ENCODE measurements at places on chromosomes 2 and 18.

DNA sequence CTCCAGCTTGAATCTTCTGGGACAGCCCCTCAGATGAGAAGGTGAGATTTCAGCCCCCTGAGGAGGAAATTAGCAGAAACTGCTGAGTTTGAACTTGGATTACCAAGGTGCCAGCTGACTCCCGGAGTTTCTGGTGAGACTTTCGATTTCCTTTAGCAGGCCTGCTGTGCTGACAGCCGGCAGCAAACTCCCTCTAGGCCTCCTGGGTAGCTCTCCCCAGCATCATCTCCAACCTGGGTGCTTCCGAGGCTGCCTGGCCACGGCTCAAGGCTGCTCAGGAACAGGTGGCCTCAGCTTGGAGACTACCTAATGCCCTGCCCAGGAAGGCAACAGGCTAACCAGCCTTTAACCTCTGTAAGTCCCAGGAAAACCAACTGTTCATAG is 16.5 kb downstream of the SDC1 start:
- no peak for DNase-seq

DNA sequence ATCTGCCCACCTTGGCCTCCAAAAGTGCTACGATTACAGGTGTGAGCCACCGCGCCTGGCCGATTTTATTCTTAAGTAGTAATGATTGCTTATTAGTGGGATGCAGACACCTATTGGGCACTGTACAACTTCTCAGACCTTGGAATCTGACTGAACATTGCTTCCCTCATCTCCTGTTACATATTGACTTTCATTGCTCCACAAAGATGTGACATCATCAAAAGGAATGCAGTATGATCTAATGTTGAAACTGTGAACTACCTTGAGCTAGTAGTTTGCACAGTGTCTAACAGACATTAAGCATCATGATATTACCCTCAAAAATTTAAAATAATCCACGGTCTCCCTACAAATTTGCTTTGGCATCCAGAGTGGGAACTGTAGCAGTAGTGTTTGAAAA is 109.8 kb upstream of the SIX2 start:
- DNase-seq, result no peak

DNA sequence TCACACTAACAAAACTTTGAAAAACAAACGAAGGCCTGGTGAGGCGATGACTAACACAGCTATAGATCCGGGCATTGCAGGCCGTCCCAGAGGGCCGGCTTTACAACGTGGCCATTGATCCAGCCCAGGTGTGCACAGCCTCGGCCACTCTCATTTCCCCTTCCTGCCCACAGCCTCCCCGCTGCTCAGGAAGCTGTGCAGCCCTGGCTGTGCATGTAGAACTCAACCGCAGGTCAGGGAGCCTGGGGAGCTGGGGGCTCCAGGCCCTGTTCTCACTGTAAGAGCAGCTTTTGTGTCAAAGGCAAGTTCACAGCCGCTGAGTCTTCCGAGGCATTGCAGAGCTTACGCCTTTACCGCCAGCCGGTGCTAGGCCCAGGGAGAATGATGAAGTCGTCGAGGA is 87.2 kb downstream of the LONRF2 start:
- no peak for DNase-seq

DNA sequence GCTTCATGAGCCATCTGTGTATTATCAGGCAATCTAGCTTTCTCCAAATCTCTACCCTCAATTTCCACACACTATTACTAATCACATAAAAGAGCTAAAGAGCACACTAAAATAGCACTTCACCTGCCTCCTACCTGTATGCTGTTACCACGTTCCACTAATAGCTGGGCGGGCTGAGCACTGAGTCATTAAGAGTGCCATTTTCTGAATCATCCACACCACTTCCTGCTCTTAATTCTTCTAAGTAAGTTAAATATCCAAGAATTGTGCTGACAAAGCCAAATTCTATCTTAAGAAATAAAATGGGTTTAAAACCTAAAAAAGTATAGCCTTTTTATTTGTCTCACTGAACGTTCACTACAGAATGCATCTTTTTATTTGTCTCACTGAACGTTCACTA is 35.7 kb downstream of the NOL10 start:
- no peak for DNase-seq

- DNase-seq, result no peak
These were observed at the start of gene PTH2R for GRCh38 chr2:208406474-208407451. TSS of gene PTH2R (plus strand) at chr2:208406792. CDS start at chr2:208407044, 252 bp downstream.

DNA sequence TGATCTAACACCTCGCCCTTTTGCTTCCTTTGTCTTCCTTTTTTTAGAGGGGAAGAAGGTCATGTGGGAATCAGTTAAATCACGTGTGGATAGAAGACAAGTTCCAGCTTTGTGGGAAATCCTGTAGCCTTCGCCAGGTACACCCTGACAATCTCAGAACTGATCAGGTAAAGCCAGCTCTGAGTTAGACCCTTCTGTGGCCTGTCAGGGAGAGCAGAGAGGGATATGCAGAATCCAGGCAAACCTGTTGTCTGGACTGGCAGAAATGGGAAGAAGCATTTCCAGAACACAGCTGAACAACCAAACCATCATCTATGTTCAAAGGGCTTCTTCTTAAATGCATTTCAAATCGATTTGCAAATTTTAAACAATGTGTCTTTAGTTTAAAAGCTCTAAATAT is 247.4 kb upstream of the FN1 start:
- no peak for DNase-seq

DNA sequence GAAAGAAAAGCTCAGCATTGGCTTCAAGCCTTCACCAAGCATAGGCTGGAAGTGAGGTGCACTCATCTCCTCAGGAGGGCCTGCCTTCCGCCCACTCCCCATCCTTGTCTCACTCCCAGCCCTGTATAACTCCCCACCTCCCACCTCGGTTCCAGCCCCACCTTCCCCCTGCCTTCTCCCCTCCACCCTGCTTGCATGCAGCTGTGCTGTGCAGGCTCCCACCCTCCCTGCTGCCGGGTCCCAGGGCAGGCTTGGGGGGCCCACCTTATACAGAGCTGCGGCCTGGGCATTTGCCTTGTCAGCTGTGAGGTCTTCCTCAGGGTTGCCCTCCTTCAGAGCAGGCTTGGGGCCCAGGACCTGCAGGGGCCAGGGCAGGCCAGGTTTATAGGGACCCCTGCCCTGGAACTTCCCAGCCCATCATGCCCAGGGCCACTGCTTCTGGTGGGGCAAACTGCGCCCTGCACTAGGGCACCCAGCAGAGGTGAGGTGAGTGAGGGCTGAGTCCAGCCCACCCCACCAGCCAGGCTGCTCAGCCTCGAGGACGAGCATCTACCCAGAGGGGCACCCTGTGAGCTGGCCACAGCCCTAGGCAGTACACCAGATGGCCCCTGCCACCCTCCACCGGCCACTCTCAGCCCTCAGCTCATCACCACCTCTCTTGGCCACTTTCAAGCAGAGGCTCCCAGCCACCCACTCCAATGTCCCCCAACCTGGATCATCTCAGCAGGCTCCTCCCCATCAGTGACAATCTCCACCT is 11.6 kb downstream of the CAPG start:
- no peak for DNase-seq

DNA sequence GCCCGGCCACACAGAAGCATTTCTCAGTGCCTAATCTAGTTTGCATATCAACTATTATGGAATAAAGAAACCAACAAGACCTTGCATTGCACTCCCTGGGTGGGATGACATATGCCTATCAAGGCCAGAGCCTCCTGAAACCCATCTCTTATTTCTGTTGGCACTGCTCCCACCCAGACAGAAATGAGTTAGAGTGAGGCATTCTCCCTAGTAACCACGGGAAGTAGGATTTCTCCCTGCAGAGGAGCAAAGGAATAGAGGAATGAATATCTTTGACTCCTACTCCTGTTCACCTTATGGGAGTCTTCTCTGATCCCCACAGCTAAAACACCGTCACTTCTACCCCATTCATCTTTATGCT is 24.2 kb upstream of the SCYGR1 start:
- DNase-seq, result no peak

DNA sequence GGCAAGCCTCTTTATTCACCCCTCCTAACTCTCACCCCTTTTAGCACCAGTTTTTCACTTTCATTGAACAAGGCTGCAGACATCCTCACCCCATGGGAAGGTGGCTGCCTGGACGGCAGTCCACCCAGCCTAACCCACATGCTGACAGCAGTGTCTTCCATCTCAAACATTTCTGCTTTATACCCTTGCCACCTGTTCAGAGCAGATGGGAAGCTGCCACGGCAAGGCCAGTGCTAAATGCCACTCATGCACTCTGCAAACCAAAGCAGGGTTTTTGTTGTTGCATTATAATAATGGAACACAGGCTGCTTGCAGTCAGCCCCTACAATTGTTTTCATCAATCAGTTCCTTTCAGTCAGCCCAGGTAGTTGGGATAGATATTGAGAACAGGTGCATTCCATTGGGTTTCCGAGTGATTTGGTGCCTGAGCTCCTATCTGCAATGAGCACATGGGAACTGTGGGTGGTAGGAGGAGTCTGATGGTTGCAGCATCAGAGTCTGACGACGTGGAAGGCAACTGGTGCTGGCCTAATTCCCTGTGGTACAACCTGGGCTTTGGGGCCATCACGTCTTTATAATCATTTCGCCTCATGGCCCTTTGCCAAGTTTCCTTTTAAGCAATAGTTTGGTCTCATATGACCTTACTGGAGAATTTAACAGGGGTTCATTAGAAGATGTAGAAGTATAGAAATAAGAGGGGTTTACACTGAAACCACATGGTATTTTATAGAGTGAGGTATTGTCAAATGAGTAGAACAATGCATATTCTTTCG is 252.5 kb upstream of the SP5 start:
- DNase-seq, result no peak

DNA sequence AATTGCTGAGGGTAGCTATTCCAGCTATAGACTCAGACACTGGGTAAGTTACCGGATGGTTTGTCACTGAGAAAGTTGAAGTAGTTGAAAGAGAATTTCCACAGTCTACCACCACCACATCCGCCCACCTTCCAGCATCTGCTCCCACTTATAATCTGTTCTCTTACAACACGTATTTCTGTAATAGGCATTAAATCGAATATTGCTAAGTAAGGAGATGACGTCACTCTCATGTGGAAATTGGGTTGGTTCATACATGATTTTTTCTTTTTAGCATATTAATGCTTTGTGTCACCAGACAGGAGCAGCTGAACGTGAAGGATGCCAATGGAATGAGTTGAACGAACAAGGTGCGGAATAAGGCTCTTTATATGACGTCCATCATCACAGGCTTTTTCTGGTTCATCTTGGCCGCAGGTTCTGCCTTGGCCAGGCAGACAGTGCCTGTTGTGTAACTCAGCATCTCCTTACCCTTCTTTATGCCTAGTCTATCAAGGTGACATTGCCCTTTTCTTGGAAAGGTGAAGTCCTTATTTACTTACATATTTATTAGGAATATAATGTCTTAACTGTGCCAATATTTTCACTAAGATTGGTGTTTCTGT is 45.9 kb downstream of the THUMPD2 start:
- DNase-seq, result no peak

- no peak for DNase-seq
These were observed 60.8 kb downstream of the SETBP1 start for GRCh38 chr18:44741511-44741910.

DNA sequence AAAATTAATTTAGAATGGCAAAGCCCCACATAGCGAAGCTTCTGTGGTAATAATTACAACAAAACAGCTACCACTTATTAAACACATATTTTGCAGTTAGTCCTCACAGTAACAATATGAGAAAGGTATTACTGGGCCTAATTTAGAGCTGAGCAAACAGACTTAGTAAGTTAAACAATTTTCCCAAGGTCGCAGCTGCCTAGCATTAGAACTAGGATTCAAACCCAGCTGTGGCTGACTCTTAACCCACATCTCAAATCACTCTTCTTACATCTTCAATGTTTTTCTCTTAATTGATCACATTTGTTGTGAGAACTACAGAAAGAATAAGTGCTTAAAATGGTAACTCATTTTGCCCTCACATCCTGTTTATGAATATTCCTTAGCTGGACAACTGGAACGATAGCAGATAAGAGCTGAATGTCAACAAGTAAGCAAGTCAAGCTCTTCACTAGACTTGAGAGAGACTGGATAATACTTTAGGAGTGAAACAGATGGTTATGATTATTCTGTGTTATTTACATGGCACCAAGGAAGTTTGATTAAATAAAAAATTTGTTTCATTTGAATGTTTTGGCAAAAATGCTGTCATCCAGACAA is 59.4 kb upstream of the TMEM17 start:
- DNase-seq, result no peak

DNA sequence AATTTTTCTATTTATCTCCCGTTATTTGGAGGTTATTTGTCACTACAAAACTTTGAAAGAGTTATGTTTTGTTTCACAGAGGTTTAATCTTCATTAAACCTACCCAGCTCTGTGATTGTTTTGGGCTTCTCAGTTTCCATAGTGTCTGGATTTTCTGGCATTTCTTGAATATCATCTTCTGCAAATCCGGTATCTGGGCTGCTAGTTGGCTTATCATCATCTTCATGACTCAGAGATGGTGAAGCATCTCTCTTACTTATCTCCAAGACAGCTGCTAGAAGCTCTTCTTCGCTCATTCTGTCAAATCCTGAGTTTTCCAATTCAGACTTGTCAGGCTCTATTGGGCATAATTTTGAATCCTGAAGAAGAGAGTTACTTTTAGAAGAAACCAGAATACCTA is 55.6 kb downstream of the VIL1 start:
- DNase-seq, result no peak

- DNase-seq, result no peak
These were observed 372.2 kb downstream of the DSEL start for GRCh38 chr18:67144329-67144728.

GRCh38 chr2:116692988-116693387 is 1121.5 kb upstream of the DDX18 start:
- DNase-seq, result no peak

DNA sequence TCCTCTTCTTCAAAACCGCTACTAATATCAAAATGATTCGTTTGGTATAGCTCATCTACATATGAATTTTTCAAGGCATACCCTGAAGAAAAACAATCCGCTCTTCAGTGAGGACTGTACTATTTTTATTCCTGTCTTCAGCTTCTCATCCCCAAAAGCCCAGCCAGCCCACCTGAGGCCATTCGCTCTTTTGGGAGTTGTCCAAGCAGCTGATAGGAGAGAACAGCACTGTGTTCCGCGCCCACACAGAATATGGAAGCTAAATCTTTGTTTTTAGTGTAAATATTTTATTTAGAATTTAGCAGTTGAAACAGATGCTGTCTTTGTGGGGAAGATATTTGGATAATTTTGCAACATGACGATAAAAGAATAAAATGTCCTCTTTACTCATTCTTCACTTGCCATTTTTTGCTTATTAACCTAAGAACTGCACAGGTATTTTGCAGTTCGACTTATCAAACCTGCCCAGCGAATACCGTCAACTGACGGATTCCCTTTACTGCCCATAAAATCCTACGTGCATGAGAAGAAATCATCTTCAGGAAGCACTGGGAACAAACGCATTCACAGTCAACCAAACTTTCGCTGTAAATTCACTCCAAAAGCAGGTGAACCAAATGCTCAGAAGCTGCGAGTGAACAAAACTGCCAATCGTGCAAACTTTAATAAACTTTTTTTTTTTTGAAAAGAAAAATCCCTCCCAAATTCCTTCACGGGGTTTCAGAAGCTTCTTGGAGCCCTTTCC is 3.4 kb downstream of the ZNF521 start:
- DNase-seq, result peak; percentile 22
